Endothelial cell (in vitro differentiated cells): ENCODE measurements at places on chromosomes 1 and 21. TPM values are rescaled to one million over a fixed set of nuclear protein-coding genes. Genes with fewer than 3 reads are reported as not detected.

TMEM51 gene
- total RNA-seq: 23.5 TPM

SORT1 gene
- total RNA-seq: 49.0 TPM

DNA sequence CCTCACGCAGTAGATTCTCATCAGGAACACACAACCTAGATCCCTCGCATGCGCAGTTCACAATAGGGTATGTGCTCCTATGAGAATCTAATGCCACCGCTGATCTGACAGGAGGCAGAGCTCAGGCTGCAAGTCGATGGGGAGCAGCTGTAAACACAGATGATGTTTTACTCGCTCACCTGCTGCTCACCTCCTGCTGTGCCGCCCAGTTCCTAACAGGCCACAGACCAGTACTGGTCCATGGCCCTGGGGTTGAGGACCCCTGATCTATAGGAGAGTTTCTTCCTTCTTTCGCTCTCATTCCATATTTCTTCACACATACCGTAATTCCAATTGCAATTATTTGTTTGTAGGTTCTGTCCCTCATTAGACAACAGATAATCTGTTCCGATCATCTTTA lies 103.4 kb downstream of the CLEC20A start:
- H3K4me1 ChIP-seq: peaks cover 6% of the 10 kb centered on the region
- no peak overlapping the region for H3K27ac ChIP-seq
- H3K4me3 ChIP-seq: no peak overlapping the region
- H3K27me3 ChIP-seq: no peaks in the 10 kb centered on the region

GRCh38 chr1:224383218-224383617 lies 26.5 kb downstream of the CNIH4 start:
- no peaks in the 10 kb centered on the region for H3K27me3 ChIP-seq
- no peak overlapping the region for H3K4me3 ChIP-seq

DNA sequence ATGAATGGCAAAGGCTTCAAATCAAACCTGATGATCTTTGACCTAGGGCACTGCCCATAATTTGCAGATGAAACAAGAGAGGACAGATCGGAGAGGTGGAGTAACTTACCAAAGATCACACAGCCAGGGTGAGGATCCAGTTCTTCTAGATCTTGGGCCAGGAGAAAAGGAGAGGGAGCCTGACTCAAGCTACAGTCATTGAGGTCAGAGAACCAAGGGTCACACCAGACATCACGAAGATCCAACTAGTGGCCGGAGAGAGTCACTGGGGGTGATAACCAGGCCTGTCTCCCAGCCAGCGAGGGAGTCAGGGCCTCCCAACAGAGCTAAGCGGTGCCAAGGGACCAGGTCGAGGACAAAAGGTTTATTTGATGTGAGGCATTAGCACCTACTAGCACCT lies 115.0 kb downstream of the RIPK4 start:
- H3K4me1 ChIP-seq: no peaks in the 10 kb centered on the region
- H3K36me3 ChIP-seq: no peaks in the 10 kb centered on the region
- no peak for DNase-seq
- no peak overlapping the region for H3K27ac ChIP-seq
- no peak overlapping the region for H3K4me3 ChIP-seq
- peaks cover 5% of the 10 kb centered on the region for H3K27me3 ChIP-seq

DNA sequence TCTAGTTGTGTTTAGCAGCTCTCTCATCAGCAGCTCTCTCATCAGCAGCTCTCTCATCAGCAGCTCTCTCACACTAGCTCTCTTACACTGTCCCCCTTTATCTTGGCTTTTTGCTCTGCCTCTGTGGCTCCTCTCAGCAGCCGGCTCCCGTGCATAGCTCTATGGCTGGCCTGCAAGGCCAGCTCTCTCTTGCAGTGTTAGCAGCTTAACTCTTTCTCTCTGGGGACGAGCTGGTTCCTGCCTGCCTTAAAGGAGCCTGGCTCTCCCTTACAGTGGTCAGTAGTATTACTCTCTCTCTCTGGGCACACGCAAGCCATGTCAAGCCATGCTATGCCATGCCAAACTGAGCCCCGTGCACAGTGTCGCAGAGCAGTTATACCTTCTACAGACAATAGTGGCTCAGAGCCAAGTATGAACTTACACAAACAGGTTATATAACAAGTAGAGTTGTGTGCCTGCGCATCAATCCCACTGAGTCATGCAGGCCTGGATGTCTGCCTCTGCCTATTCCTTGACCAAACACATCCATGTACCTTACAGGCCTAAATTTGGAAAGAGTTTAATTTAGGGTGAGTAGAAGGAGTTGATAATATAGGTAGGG lies 295.9 kb downstream of the TPR start:
- no peak for DNase-seq
- peaks cover 4% of the 10 kb centered on the region for H3K4me1 ChIP-seq
- no peak overlapping the region for H3K27ac ChIP-seq
- H3K36me3 ChIP-seq: peaks cover 5% of the 10 kb centered on the region

DNA sequence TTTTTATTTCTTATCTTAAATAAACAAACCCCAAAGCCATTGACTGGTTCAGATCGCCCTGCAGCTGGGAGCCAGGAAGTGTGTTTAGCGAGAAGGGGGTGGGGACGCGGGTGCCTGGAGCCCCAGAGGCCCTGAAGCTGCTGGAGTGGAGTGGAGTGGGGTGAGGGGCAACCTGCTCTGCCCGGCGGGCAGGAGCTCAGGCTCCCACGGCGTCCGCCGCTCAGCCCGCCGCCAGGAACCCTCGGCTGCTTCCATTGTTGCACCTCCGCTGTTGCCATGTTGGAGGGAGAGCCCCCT lies 673 bp downstream of the PIK3C2B start:
- peak; percentile 48 for DNase-seq
- H3K36me3 ChIP-seq: peaks cover 39% of the 10 kb centered on the region
- H3K4me3 ChIP-seq: peak overlapping the region; percentile 100
- H3K4me1 ChIP-seq: peaks cover 65% of the 10 kb centered on the region
- peak overlapping the region; percentile 89 for H3K27ac ChIP-seq
- peaks cover 9% of the 10 kb centered on the region for H3K27me3 ChIP-seq

DNA sequence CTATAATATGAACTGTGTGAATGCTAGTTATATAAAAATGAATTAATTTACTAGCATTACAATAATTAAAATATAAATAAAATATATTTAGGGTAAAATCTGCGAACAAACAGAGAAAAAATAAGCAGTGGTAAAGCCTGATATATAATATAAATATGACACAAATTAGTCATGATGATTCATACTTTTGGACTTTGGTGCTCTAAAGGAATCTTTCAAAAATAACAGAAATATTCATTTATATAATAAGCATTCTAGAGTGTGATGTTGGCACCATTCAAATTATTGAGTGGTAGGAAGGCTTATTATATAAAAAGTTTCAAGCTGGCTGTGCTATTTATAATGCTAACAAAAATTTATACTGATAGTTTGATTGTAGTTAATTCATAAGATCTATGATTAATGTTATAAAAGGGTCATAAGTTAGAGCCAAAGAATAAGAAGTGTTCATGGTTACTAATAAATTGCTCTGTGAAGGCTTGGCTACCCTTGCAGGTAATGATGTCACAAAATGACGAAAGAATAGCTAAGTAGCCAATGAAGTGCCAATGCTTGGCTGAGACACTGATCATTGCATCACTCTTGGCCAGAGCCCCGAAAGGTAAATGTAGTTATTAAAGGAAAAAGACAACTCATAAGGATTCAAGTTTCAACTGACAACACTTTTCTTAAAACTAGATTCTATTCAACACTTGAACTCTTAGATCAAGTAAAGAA lies 108.7 kb downstream of the USH2A start:
- no peaks in the 10 kb centered on the region for H3K36me3 ChIP-seq
- no peak for DNase-seq
- H3K27ac ChIP-seq: no peak overlapping the region
- H3K27me3 ChIP-seq: no peaks in the 10 kb centered on the region
- peaks cover 4% of the 10 kb centered on the region for H3K4me1 ChIP-seq

DNA sequence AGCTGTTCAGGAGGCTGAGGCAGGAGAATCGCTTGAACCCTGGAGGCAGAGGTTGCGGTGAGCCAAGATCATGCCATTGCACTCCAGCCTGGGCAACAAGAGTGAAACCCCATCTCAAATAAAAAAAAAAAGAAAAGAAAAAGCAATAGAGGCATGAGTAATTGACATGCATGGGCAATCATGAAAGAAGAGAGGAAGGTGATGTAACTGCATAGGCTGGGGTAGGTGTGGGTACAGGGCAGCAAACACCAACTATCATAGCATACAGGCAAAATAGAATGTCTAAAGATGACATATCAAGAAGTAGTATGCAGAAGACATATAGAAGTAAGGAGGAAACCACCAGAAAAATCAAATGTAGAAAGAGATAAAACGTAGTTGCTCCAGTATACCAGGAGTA lies 19.0 kb upstream of the MGST3 start:
- DNase-seq: no peak
- H3K4me3 ChIP-seq: no peak overlapping the region
- H3K36me3 ChIP-seq: no peaks in the 10 kb centered on the region
- peaks cover 3% of the 10 kb centered on the region for H3K4me1 ChIP-seq
- no peaks in the 10 kb centered on the region for H3K27me3 ChIP-seq

GRCh38 chr1:230752407-230752806 lies 5.2 kb downstream of the CAPN9 start:
- H3K36me3 ChIP-seq: no peaks in the 10 kb centered on the region
- H3K27me3 ChIP-seq: peaks cover 12% of the 10 kb centered on the region
- no peak overlapping the region for H3K27ac ChIP-seq
- no peak overlapping the region for H3K4me3 ChIP-seq

GRCh38 chr1:1187938-1188337 lies 14.3 kb downstream of the TTLL10 start:
- no peak overlapping the region for H3K4me3 ChIP-seq
- H3K4me1 ChIP-seq: no peaks in the 10 kb centered on the region
- DNase-seq: no peak
